ENCODE measurements at places on chromosomes 6 and 20.
A peak's percentile ranks its signal among the peaks of the same experiment; 100 is the strongest.

- no peak for DNase-seq
Measured at GRCh38 chr20:39983183-39983582, 705.9 kb downstream of the MAFB start.

GRCh38 chr6:136613477-136613876, 63.3 kb upstream of the MAP7 start:
- no peak for DNase-seq

DNA sequence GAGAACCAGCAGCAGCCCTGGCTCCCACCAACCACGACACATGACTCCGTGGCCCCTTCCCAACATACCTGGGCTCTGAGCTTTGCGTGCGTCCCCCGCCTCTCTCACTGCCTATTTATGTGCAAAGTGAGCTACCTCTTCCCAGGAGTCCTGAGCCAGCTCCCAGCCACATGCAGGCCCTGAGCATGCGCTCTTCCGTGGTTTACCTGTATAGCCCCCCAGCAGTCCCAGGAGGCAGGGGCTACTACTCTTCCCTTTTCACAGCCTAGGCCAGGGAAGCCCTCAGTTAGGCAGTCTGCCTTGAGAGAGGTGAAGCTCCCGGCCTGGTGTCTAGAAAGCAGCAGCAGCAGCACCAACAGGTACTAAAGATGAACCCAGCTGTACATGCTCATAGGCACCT, 114.8 kb upstream of the CDYL start:
- DNase-seq = no peak

DNA sequence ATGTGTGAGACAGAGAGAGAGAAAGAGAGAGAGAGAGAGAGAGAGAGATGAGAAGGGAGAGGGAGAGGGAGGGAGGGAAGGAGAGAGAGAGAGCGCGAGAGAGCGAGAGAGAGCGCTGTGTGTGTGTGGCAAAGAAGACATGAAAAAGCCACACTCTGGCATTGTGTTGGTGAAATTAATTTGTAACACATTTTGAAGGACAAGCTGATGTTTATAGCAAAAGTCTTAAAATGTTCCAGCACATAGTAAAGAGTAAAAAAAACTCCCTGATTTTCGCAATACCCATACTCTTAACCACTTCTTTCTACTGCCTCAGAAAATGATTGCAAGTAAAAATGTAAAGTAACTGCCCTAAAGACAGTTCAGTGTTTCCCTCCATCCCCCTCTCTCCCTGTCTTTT, 56.7 kb downstream of the SLC22A1 start:
- no peak for DNase-seq

- no peak for DNase-seq
Measured at GRCh38 chr20:10902576-10903282, 228.9 kb upstream of the JAG1 start.

DNA sequence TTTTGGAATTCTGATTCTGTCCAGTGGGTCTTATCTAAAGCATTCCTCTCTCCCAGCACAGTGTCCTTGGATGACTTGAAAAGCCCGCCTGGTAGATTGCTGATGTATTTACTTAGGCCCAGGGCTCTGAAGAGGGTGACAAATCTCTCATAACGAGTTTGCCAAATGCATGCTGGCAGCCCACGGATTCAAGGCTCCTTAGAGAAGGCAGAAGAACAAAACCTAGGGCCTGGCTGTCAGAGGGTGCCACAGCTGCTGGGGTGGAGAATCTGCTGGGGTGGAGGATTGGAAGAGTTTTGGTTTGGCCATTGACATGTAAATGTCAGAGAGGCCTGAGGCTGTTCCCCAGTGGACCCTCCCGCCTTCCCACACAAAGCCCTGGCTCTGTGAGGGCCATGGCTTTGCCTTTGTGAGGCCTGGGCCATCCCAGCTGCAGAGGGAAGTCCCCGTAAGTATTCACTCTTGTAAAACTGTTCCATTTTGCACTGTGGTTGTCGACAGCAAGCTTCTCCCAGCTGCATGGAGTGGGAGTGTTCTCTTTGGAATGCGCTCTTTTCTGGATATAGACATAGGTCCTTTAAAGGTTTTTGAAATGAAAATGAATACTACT, 50.3 kb downstream of the ANKRD6 start:
- DNase-seq = no peak

DNA sequence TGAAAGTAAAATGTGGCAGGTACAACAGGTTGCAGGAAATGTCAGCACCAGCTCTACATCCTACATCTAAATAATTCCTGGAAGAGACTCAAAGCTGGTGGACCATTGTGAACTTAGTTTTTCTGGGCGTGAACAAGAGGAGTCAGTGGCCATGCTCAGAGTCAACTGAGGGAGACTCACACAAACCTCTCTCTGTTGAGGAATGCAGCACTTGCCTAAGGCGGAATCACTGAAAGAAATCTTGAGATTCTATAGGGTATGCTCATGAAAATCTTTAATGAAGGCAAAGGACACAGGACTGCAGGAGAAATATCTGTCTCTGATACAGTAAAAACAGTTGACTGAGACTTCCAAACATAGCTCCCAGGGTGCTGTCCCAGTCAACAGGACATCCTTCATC, 22.5 kb downstream of the SLC17A4 start:
- no peak for DNase-seq

DNA sequence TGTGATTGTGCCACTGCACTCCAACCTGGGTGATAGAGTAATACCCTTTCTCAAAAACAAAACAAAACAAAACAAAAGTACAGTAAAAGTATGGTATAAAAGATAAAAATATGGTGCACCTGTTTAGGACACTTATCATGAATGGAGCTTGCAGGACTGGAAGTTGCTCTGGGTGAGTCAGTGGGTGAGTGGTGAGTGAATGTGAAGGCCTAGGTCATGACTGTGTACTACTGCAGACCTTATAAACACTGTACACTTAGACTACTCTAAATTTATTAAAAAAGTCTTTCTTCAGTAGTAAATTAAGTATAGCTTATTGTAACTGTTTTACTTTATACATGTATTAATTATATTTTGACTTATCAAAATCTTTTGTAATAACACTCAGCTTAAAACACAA, 46.0 kb downstream of the ZFP64 start:
- no peak for DNase-seq

DNA sequence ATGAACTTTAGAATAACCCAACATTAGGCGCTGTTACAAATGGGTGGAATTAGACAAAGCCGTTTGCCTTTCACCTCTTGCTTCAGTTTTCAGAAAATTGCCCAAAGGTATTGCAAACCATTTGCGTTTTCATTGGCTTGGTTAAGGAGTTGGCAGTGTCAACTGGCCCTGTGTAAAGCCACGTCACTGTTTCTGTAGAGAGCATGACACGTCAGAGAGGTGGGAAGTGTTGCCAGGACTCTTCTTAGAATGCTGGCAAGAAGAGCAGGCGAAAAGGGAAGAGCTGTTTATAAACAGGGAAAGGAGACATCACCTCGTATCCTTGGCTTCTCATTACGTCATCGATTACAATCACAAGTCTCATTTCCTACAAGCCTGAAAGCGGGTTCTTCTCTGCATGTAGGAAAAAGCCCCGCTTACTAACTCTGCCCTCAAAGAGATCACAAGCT, 4.2 kb upstream of the IRF4 start:
- DNase-seq = no peak

- peak; percentile 23 for DNase-seq
Measured at GRCh38 chr20:50385733-50386640, 124.2 kb upstream of the PTPN1 start.

DNA sequence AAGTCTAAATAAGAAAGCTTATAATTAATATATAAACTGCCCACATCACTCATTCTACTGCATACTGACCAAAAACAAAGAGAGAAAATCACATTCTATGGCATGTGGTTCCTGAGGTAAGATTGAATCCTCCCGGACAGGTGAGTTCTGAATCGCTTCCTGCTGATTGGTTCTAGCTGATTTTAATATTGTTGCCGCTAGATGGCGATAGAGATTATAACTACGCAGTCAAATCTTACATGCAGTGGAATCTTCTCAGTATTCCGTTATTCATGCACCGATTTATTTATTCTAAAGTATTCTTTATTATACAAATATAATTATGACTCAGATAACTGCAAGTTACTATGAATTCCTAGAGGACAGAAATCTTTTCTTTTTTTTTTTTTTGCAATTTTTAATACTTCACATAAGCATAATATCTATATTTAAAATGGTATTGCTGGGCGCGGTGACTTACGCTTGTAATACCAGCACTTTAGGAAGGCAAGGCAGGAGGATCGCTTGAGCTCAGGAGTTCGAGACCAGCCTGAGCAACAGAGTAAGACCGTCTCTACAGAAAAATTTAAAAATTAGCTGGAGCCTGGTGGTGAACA, 24.2 kb upstream of the TMX4 start:
- DNase-seq = no peak
